ENCODE measurements at places on chromosomes 1 and 21.

DNA sequence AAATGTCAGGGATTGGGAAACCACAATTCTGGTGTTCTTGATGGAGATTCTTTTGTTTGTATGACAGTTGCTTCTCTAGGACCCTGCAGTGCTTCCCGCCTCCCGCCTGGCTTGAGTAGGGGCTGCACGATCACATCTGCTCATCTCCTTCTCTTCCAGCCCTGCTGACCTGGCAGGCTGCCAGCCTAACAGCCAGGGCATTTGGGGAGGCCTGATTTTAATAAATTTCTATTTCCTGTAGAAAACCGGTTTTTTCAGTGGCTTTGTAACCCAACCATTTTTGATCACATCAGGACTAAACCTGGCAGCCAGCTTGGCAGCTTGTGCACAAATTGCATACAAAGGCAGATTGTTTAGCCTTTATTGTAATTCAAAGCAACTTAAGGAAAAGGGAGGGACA, 78.9 kb downstream of the UBE2U start:
- no peaks in the 10 kb centered on the region for H3K27me3 ChIP-seq
- H3K4me1 ChIP-seq = no peaks in the 10 kb centered on the region
- H3K36me3 ChIP-seq = no peaks in the 10 kb centered on the region
- no peak overlapping the region for H3K27ac ChIP-seq

DNA sequence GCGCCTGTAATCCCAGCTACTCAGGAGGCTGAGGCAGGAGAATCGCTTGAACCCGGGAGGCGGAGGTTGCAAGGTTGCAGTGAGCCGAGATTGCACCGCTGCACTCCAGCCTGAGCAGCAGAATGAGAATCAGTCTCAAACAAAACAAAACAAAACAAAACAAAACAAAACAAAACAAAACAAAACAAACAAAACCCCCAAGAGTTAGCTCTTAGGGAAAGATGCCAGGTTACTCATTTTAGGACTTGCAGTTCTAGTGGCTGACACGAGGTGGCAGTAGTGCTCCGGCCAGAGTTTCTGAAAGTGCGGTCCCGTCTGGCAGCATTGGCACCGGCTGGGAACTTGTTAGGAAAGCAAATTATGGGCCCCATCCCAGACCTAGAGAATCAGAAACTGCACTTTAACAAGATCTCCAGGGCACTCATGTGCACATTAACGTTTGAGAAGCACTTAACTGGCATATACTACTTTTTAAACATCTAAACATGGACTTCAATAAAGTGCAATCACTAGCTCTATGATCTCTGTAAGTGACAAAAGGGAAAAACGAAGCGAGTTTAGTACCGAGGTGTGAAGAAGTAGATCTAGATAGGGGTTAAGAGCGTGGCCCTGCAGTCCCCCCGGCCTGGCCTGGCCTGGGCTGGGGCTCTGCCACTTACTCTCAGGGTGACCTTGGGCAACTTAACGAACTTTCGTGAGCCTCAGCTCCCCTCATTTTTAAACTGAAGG, 41.9 kb upstream of the TNFRSF1B start:
- H3K27me3 ChIP-seq = no peaks in the 10 kb centered on the region
- peak overlapping the region; percentile 13 for H3K27ac ChIP-seq
- peaks cover 16% of the 10 kb centered on the region for H3K4me1 ChIP-seq
- H3K36me3 ChIP-seq = peaks cover 8% of the 10 kb centered on the region
- peak; percentile 63 for DNase-seq
- H3K4me3 ChIP-seq = no peak overlapping the region

- no peak for DNase-seq
- H3K4me3 ChIP-seq = no peak overlapping the region
- H3K27ac ChIP-seq = no peak overlapping the region
- H3K36me3 ChIP-seq = peaks cover 6% of the 10 kb centered on the region
- no peaks in the 10 kb centered on the region for H3K4me1 ChIP-seq
Measured at GRCh38 chr1:150138044-150138443, 11.7 kb upstream of the PLEKHO1 start.

DNA sequence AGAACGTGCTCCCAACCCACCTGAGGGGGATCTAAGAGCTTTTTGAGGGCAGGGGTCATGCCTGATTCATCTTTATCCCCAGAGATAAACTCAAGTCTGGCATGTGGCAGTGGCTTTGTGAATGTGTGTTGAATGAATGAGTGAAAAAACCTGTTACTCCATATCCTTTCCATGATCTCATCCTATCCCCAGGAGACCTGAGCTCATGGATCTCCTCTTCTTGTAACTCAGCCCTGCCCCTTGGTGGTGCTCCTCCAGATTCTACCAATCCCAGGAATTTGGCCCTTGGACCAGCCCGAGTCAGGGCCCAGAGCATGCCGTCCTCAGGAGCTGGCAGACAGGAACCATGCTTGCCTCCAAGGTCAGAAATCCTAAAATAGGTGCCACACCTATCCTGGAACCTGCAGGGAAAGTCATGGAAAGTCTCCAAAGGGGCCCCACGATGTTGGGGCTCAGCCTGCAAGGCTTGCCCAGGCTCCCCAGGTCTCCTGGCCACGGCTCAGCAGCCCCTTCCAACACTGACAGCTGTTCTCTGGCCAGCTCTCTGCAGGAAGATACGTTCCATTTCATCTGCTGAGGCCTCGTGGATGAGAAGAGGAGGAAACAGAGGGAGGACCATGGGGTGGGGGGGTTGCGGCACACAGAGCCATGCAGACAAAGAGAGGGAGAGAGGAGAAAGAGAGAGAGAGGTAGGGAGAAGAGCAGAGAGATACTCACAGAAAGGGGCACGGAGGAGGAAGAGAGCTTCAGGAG, 214.6 kb downstream of the TRABD2B start:
- H3K4me1 ChIP-seq = no peaks in the 10 kb centered on the region
- no peaks in the 10 kb centered on the region for H3K27me3 ChIP-seq
- H3K27ac ChIP-seq = no peak overlapping the region
- no peaks in the 10 kb centered on the region for H3K36me3 ChIP-seq
- no peak overlapping the region for H3K4me3 ChIP-seq

GRCh38 chr1:222390181-222390580, 157.7 kb downstream of the HHIPL2 start:
- H3K4me3 ChIP-seq = no peak overlapping the region
- no peaks in the 10 kb centered on the region for H3K27me3 ChIP-seq
- H3K27ac ChIP-seq = no peak overlapping the region
- no peaks in the 10 kb centered on the region for H3K36me3 ChIP-seq
- no peaks in the 10 kb centered on the region for H3K4me1 ChIP-seq

- DNase-seq = no peak
- H3K4me3 ChIP-seq = no peak overlapping the region
- H3K27me3 ChIP-seq = no peaks in the 10 kb centered on the region
- H3K36me3 ChIP-seq = no peaks in the 10 kb centered on the region
Measured at GRCh38 chr1:189628857-189629256, 848.8 kb downstream of the BRINP3 start.

GRCh38 chr1:201399352-201400126, 415 bp upstream of the LAD1 start:
- H3K27me3 ChIP-seq = peaks cover 20% of the 10 kb centered on the region
- H3K4me3 ChIP-seq = no peak overlapping the region
- H3K27ac ChIP-seq = no peak overlapping the region
- DNase-seq = no peak

DNA sequence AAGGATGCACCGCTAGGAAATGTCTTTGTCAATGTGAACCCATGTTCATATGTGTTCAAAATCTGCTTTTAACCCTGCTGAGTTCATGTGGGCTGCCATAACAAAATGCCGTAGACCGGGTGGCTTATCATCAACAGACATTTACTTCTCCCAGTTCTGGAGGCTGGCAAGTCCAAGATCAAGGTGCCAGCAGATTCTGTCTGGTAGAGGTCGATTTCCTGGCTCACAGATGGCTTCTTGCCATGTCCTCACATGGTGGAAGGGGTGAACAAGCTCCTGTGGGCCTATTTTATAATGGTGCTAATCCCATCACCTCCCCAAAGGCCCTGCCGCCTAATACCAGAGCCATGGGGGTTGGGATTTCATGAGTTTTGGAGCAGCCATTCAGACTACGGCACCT, 4.6 kb upstream of the CDCP2 start:
- no peak overlapping the region for H3K4me3 ChIP-seq
- no peaks in the 10 kb centered on the region for H3K4me1 ChIP-seq
- no peak for DNase-seq
- no peak overlapping the region for H3K27ac ChIP-seq
- no peaks in the 10 kb centered on the region for H3K36me3 ChIP-seq

DNA sequence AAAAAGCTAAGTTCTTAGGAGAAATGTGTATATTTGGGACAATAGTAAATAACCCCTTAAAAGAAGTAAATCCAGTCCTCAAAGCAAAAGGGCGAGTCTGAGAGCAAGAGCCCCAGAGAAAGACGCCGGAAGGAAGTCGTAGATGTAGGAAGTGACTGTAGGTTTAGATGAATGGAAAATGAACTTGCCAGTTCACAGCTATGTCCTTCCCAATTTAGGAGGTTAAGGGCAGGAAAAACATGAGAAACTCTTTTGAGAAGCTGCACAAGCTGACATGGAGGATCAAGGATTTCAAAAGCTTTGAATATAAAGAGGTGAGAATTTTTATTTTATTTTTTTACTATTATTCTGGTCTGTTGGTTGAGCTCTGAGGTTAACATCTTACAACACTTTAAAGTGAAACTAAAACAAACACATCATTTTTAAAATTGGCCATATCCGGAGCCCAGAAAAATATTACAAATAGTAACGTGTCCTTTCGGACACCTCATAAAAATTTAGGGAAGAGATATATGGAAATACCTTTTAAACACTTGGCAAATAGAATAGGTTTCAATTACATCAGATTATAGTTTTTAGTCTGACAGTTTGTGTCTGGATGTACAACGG, 1178.6 kb downstream of the MRPL39 start:
- peak overlapping the region; percentile 93 for H3K27ac ChIP-seq
- DNase-seq = no peak
- peaks cover 5% of the 10 kb centered on the region for H3K36me3 ChIP-seq
- peaks cover 10% of the 10 kb centered on the region for H3K4me1 ChIP-seq

GRCh38 chr1:168454211-168454815, 89.5 kb downstream of the XCL2 start:
- H3K36me3 ChIP-seq = peaks cover 16% of the 10 kb centered on the region
- H3K4me3 ChIP-seq = no peak overlapping the region
- no peaks in the 10 kb centered on the region for H3K27me3 ChIP-seq
- H3K27ac ChIP-seq = no peak overlapping the region

DNA sequence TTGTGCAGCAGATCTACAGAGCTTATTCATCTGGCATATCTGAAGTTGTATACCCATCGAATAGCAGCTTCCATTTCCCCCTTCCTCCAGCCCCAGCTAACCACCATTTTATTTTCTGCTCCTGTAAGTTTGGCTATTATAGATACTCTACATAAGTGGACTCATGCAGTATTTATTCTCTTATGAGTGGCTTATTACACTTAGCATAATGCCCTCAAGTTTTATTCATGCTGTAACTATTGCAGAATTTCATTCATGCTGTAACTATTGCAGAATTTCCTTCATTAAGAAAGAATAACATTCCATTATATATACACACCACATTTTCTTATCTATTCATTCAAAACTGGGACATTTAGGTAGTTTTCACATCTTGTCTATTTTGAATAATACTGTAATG, 30.5 kb upstream of the IFI16 start:
- H3K4me1 ChIP-seq = no peaks in the 10 kb centered on the region
- H3K36me3 ChIP-seq = peaks cover 48% of the 10 kb centered on the region
- H3K4me3 ChIP-seq = no peak overlapping the region
- peaks cover 3% of the 10 kb centered on the region for H3K27me3 ChIP-seq
- no peak overlapping the region for H3K27ac ChIP-seq
- no peak for DNase-seq

DNA sequence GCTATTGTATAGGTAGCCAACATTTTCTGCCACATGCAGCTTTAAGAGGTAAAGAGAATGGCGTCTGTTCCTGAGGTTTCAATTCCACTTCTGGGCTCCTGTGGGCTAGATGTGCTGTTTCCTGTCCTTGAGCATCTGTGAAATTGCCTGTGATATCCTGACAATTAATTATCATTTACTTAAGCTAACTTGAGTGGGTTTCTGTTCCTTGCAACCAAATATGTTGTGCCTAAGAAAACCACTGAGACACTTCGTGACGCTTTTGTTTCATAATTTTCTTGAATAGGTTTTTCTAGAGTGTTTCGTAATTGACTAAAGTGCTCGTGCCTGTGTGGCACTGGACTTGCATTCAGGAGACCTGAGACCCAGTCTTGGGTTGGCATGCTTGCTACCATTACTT, 127.3 kb upstream of the POU3F1 start:
- DNase-seq = no peak
- H3K4me3 ChIP-seq = no peak overlapping the region
- no peaks in the 10 kb centered on the region for H3K4me1 ChIP-seq
- no peak overlapping the region for H3K27ac ChIP-seq
- no peaks in the 10 kb centered on the region for H3K36me3 ChIP-seq

GRCh38 chr1:87647430-87648177, 318.9 kb downstream of the LMO4 start:
- H3K36me3 ChIP-seq = no peaks in the 10 kb centered on the region
- no peak overlapping the region for H3K27ac ChIP-seq
- no peaks in the 10 kb centered on the region for H3K4me1 ChIP-seq

DNA sequence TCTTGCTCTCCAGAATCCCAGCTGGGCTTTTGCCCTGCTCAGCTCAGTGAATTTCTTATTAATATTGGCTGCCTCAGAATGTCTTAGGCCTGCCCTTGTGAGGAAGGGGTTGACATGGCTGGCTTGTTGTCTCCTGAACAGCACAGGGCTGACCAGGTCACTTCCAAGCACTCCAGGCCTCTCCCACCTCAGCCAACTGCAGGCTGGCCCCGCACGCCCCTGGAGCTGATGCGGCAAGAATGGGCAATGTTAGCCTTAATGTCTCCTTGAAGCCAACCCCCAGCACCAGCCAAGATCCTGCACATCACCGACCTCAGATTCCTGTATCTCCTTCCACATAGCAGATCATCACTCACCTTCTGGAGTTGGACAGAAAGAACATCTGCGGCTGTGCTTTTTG, 598.6 kb downstream of the AJAP1 start:
- no peak overlapping the region for H3K4me3 ChIP-seq
- H3K27ac ChIP-seq = no peak overlapping the region
- no peaks in the 10 kb centered on the region for H3K36me3 ChIP-seq
- no peaks in the 10 kb centered on the region for H3K4me1 ChIP-seq
- DNase-seq = no peak

DNA sequence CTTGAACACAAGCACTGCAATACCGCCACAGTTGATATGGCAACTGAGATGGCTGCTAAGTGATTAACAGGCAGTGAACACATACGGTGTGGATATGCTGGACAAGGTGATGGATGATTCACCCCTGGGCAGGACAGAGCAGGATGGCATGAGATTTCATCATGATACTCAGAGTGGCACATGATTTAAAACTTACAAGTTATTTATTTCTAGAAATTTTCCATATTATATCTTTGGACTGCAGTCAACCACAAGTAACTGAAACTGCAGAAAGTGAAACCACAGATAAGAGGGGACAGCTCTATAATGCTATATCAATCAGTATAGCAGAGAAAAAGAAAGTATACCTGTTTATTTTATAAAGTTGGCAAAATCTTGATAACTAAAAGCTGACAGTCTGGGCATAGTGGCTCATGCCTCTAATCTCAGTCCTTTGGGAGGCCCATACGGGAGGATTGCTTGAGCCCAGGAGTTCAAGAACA, 47.9 kb downstream of the PHACTR4 start:
- no peaks in the 10 kb centered on the region for H3K27me3 ChIP-seq
- peak overlapping the region; percentile 60 for H3K27ac ChIP-seq
- DNase-seq = peak; percentile 17
- peak overlapping the region; percentile 53 for H3K4me3 ChIP-seq
- no peaks in the 10 kb centered on the region for H3K36me3 ChIP-seq
- peaks cover 17% of the 10 kb centered on the region for H3K4me1 ChIP-seq

GRCh38 chr1:43711524-43712386, 4.4 kb downstream of the ST3GAL3 start:
- no peak for DNase-seq
- H3K27ac ChIP-seq = peak overlapping the region; percentile 53
- peaks cover 22% of the 10 kb centered on the region for H3K36me3 ChIP-seq
- H3K4me3 ChIP-seq = no peak overlapping the region
- H3K27me3 ChIP-seq = no peaks in the 10 kb centered on the region
